GM23338 (cell line): ENCODE measurements at places on chromosomes 5 and 9. TPM values are rescaled to one million over a fixed set of nuclear protein-coding genes. Genes with fewer than 3 reads are reported as not detected.

KIF12 gene
- total RNA-seq, result 0.58 and 4.3 TPM in 2 replicates

NDUFB6 gene
- total RNA-seq, result 53.8 and 56.5 TPM in 2 replicates

MRRF gene
- total RNA-seq, result 31.5 and 32.7 TPM in 2 replicates

PCDHB2 gene
- 28.6 and 34.2 TPM in 2 replicates for total RNA-seq

ZBED3 gene
- 8.0 and 9.3 TPM in 2 replicates for total RNA-seq

OR1J2 gene
- not detected in 2 replicates for total RNA-seq

TOR1A gene
- 33.9 and 45.7 TPM in 2 replicates for total RNA-seq

CIZ1 gene
- 48.2 and 61.4 TPM in 2 replicates for total RNA-seq

FBXL7 gene
- total RNA-seq, result 15.2 and 15.4 TPM in 2 replicates

UBLCP1 gene
- total RNA-seq, result 45.0 and 47.6 TPM in 2 replicates

POLR3G gene
- total RNA-seq, result 130 and 147 TPM in 2 replicates

XRCC4 gene
- 11.5 and 12.4 TPM in 2 replicates for total RNA-seq

PGM5 gene
- total RNA-seq, result not detected in 2 replicates

ITK gene
- not detected in 2 replicates for total RNA-seq

NMUR2 gene
- total RNA-seq, result not detected in 2 replicates

TNC gene
- 2.7 and 3.7 TPM in 2 replicates for total RNA-seq

C9orf50 gene
- total RNA-seq, result not detected in 2 replicates
